ENCODE measurements at places on chromosomes 11 and 22.
A peak's percentile ranks its signal among the peaks of the same experiment; 100 is the strongest.

GRCh38 chr11:133383689-133384088, 148.6 kb downstream of the OPCML start:
- no peak for DNase-seq

GRCh38 chr11:27040302-27041115, at the start of gene BBOX1:
TSS of gene BBOX1 (plus strand) at chr11:27040815. CDS start at chr11:27055431, 14,616 bp downstream.
- peak; percentile 57 for DNase-seq

- DNase-seq = no peak
Measured at GRCh38 chr22:33105501-33105911, 47.3 kb upstream of the SYN3 start.

- DNase-seq = no peak
Measured at GRCh38 chr22:38862375-38863329, 9.4 kb downstream of the CBX6 start.

- no peak for DNase-seq
Measured at GRCh38 chr11:6012035-6012668, 5.4 kb upstream of the OR56A4 start.

DNA sequence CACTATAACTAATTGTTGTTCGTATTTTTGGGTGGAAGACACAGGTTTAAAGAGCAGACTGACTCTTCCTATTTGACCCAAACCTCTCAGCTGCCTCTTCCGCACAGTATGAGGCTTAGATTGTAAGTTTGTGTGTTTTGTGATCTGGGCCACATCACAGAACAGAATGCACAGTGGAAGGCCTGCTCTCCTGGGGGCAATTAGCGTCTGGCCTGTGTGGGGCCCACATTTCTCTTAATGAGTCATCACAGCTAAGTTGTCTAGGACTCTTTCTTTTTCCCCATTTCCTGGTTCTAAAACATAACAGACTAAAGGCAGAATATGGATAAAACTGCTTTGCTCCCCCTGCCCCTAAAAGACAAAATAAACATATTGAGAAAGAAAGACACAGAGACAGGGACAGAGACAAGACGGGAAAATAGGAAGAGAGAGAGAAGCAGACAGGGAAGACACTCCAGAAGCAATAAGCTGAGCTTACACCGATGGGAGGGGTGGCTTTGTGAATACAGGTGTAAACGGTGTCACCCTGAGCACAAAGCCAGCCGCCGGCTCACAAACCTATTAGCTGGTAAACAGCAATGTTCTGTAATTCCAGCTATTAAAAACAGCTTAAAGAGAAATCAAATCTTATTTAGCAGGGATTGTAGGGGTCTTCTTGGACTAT, 127.4 kb upstream of the OPCML start:
- DNase-seq = no peak

DNA sequence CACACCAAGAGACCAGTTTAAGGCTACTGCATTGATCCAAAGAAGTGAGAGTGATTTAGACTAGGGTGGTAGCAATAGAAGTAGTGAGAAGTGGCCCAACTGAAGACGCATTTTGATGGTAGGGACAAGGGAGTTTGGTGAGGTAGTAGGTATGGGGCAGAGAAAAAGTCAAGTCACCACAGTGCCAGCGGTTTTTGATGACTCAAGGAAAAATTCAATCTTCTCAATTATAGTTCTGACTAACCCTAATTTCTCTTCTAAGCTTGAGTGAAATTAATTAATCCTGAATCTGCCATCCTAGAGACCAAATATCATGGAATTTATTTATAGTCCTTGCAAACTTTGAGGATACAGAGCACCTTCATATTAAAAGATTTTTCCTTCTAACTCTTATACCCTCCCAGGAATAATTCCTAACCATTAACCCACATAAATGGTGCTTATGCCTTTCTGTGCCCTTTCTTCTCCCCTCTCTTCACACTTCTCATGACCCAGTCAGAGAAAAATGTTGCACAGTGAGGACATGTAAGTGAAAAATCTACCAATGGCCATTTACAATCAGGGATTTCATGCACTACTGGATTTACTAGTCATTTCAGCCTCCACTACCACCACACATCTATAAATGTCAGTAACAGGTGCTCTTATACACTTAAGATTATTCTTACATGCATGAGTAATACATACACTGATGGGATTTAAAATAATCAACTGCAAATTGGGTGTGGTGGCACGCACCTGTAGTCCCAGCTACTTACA, 45.9 kb upstream of the ARHGAP32 start:
- DNase-seq = no peak

GRCh38 chr11:69831985-69832384, 12.8 kb upstream of the FGF3 start:
- DNase-seq = no peak

DNA sequence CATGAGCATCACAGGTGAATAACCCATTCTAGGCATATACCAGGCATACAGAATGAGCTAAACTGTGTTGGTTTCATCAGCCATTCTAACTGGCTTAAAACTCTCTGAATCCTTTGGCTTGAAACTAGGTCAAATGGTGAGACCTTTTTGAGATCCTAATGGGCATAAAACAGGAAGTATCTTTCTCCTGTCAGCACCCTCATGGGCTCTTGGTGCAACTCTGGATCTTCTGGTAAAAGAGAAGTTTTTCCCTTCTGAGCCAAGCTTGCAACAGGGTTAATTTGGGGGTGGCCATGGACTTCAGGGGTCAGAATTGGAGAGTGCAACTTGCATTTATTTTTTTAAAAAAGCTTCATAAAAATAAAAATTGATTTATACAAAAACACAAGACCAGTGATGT, 67.9 kb upstream of the GRAMD1B start:
- no peak for DNase-seq

DNA sequence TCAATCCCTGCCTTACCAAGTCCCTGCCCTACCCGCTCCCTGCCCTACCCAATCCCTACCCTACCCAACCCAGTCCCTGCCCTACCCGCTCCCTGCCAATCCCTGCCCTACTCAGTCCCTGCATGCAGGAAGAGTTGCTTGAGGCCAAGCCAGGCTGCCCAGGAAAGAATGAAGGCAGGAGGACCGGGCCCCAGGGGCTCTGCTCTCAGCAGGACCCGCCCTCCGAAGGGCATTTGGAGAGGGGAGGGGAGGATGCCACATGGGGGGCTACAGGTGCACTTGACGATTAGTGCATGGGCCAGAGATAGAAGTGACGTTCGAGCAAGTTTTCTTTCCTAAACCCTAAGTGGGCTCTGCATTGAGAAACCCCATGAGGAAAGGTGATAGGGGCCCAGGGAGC, 581.2 kb downstream of the TBC1D22A start:
- no peak for DNase-seq

GRCh38 chr11:116525961-116526495, 246.8 kb downstream of the BUD13 start:
- no peak for DNase-seq

GRCh38 chr22:47891609-47892008, 1129.2 kb downstream of the TBC1D22A start:
- DNase-seq = no peak

DNA sequence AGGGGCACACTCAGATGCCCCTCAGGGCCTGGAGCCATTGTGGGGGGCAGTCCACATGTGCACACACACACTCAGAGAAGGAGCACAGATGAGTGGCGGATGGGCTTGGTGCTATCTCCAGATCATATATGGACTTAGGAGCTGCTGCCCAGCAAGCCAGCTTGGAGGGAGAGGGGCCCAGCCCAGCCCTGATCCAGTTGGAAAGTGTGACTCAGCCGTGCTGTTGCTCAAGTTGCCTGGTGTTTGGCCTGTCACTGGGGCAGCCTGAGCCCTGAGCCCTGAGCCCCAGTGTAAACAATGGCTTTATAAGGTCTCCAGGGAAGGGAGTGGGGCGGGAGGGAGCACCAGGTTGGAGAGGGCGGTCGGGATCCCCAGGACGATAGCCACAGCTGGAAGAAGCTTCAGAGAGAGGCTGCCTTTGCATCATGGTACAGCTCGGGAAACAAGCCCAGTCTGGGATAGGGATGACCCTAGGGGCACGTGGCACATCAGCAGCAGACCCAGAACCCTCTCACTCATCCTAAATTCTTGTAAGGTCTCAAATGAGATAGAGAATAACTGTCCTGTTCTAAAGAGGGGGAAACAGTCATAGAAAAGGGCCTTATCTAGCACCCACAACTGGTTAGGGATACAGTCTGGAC, 4.8 kb downstream of the SELENOM start:
- DNase-seq = no peak

DNA sequence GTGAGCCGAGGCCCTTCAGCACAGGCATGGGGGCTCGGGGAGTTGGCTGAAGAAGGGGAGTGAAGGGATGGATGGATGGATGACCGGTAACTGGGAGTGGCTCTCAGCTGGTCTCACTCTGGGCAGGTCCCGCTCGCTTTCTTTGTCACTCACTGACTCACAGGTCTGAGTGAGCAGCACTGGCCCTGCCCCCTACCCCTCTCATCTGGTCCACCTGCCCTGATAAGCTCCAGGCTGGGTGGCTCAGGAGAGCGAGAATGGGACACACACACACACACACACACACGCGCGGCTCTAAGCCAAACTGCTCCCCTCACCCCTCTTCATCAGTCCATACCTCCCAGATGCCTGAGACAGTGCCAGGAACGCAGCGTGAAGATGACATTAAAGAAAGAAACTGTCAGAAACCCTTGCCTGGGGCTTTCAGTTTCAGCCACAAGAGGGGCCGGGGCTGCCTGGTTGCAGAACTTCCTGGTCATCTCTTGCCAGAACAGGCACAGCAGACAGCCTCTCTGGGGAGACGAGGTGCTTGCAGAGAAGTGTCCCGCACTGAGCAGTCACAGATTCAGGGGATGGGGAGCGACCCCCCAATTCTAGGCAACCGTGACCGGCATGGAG, 16.5 kb upstream of the SHISAL1 start:
- no peak for DNase-seq

GRCh38 chr11:30285416-30286121, 37.3 kb upstream of the ARL14EP start:
- no peak for DNase-seq

- no peak for DNase-seq
Measured at GRCh38 chr22:49308300-49308699, 519.4 kb downstream of the BRD1 start.

DNA sequence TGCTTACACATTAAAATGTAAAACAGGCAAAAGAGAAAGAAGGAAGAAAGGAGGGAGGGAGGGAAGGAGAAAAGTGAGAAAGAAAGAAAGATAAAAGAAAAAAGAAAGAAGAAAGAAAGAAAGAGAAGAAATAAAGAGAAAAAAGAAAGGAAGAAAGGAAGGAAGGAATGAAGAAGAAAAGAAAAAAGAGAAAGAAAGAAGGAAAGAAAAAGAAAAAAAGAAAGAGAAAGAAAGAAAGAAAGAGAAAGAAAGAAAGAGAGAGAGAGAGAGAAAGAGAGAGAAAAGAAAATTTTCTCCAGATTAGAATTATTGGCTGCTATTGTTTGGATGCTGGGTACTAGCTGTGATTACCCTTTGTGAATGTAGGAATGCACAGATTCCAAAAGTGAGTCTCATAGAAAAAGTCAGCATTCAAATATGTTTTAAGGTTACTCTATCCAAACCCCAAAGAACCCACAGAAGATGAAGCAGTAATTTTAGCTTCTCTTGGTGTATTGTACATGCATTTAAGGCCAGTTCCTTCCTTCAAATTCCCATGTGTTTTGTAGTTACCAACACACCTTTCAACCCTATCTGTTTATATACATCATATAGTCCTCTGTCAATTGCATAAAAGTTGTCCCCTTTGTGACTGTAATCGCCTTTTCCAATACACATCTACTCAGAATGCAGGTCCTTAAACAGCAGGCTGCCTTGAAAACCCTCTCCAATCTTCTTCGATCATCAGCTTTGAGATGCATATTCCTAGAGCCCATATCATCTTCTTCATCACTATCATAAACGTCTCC, 789 bp upstream of the FAM111A start:
- DNase-seq = no peak

DNA sequence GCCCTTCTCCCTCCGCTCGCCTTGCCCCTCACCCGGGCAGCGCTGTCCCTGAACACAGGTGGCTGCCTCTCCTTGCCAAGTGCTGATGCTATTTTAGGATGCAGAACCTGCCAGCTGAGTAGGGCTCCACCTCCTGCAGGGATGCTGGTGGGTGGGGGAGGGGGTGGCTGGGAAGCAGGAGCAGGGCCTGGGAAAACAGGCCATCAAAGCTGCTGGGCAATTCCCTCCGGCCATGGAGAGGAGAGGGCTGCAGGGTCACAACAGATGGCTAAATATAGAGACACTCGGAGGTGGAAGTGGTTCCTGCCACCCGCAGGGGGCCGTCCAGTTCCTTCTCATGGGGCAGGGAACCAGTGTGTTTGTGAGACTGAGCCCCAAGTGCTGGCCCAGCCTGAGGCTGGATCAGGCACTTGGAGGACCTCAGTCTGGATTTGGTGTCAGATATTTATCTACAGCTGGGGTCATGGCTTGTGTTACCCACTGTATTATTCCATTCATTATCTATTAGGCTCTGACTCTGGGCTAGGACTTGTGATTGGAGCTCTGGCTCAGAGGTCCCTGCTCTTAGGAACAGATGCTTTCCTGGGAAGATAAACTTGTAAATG, 59.6 kb downstream of the LRRC32 start:
- no peak for DNase-seq

- DNase-seq = peak; percentile 92
Measured at GRCh38 chr11:126808836-126809235, 191.7 kb downstream of the KIRREL3 start.

DNA sequence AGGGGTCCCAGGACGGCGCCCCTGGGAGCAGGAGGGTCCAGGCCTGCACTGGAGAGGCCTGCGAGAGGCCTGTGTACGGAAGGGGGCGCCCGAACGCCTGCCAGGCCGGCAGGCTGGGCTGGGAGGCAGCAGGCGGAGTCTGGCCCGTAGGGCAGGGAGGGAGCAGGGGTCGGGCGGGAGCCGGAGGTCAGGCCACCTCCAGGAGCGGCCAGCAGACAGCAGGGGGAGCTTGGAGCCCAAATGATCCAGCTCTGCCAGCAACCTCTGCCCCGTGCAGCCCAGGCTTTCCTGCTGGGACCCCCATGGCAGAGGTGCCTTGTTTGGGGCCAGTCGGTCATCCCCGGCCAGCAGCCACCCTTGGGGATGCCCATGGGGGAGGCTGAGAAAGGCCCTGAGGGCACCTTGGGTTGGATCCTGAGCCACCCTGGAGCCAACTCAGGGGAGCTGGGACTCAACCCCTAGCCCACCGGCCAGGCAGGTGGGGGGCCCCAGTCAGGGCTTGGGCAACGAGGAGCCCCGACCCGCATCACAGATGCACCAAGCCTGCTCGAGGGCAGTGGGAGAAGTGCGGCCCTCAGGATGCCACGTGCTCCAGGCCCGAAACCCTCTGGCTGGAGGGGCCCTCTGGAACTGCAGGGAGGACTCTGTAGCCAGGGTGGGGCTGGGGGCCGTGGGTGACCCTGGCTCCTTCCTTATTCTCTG, 9.6 kb upstream of the SYT8 start:
- DNase-seq = no peak
